Left colon (tissue), 2 donors: ENCODE measurements at places on chromosomes 3 and 15. TPM values are rescaled to one million over a fixed set of nuclear protein-coding genes. Genes with fewer than 3 reads are reported as not detected.

Gene IGSF10
- 0.89 TPM for total RNA-seq

Gene ARPP21
- 0.14 TPM for total RNA-seq

Gene TBC1D21
- not detected for total RNA-seq

Gene AVEN
- 10.3 TPM for total RNA-seq

Gene IL17RD
- 0.85 TPM for total RNA-seq

Gene CP
- 6.1 TPM for total RNA-seq

Gene ITIH4
- 2.7 TPM for total RNA-seq

- no peak for DNase-seq
Observed at GRCh38 chr15:100879061-100879463, 569 bp upstream of the ALDH1A3 start.

- DNase-seq: no peak
Observed at GRCh38 chr15:71291723-71292122, 176.5 kb downstream of the THSD4 start.

- peak; percentile 61 for DNase-seq
Observed at GRCh38 chr3:44045476-44046275, 196.0 kb upstream of the TOPAZ1 start.

- no peak for DNase-seq
Observed at GRCh38 chr3:126480206-126480605, 4.5 kb upstream of the ZXDC start.

GRCh38 chr3:42980909-42981308, 1.8 kb downstream of the GASK1A start:
- no peak for DNase-seq

- DNase-seq: no peak
Observed at GRCh38 chr3:193029800-193030199, 112.1 kb upstream of the MB21D2 start.

GRCh38 chr3:62566022-62566557, 192.7 kb upstream of the FEZF2 start:
- no peak for DNase-seq

- DNase-seq: peak; percentile 44
Observed at GRCh38 chr3:11480663-11481298, 162.9 kb downstream of the VGLL4 start.

DNA sequence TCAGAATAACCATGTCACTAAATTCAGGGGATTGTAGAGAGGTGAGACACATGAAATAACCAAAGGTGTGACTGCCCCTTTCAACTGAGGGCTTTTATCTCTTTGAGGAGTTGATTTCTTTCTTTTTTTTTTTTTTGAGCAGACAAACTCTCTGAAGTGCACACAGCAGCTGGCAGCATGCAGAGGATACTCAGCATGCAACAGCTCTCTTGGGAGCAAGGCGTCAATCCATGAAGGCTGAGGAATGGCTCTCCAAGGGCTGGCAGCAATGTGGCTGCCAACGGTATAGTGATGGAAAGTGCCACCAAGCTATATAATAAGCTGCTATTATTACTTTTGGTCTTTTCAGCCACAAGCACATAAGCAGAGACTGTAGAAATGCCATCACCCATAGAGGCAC, 226.7 kb upstream of the FEZF2 start:
- DNase-seq: no peak

DNA sequence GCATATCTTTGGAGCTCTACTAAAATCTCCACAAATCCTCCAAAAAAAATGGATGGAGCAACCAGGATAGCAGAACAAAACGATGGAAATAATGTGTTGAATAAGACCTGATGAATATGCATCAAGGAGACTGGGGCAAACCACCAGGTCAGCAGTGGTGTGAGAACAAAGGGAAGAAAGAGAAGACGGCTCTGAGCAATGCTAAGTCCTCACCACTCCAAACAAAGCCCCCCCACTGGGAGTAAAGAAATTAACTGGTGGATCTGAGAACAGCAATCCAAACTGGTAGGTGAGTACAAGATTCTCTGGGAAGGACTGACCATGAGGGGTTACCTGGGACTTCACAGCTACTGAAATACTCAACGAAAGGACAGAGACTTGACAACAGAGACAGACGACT, 977.3 kb downstream of the TBL1XR1 start:
- DNase-seq: no peak

DNA sequence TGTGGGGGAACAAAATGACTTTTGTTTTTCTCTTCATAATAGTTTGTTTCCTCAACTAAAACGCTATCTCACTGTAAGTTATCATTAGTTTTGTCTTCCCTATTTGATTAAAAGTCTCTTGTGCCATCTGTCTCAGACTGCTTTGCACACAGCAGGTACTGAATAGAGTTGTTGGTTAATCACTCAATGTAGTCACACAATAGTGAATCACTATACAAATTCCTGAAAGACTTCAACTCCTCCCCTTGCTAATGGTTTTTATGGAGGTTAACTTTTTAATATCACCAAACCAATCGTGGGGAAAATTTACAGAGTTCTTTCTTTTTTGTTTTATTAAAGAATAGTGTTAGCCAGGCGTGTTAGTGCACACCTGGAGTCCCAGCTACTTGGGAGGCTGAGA, 2.6 kb upstream of the NGLY1 start:
- DNase-seq: no peak

- no peak for DNase-seq
Observed at GRCh38 chr3:149934524-149934923, 36.2 kb downstream of the PFN2 start.

DNA sequence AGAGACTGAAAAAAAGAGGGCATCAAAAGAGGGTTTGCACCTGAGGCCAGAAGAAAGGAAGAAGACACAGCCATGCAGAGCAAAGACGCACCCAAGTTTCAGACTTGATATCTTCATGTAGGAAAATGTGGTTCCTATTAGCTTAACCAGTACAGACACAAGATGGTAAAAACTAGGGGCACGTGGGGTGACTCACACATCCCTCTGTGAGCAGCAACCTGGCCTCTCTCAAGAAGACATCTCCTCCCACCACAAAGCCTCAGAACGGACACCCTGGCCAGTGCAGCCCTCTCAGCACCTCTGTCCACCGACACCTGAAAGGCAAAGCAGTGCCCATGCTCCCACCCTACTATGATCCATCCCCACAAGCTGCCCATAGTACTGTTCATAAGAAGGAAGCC, 33.3 kb downstream of the GLB1 start:
- DNase-seq: no peak

DNA sequence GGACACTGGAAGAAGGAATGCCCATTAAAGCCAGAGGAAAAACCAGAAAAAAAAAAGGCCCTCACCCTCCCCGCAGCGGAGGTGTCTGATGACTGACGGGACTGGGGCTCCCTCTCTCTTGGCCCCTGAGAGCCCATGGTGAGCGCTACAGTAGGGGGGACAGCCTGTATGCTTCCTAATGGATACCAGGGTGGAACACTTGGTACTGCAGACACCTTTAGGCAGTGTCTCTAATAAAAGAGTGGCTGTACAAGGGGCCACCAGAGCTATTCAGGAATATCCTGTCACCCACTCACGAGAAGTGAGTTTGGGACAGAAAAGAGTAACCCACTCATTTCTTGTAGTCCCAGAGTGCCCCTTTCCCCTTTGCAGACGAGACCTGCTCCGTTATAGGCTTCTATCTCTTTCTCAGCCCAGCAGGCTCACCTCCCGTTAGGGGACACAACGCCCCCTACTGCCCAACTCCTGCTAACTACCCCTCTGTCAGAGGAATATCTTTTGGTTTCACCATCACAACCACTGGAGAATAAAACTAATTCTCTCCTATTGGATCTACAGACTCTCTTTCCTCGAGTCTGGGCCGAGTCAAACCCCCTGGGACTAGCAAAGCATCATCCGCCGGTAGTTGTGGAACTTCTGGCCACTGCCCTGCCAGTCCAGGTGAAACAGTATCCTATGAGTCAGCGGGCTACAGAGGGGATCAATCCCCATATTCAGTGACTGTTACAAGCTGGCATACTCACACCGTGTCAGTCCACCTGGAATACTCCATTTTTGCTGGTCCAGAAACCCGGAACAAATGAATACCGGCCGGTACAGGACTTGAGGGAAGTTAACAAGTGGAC, 40.8 kb downstream of the ZBTB11 start:
- DNase-seq: peak; percentile 66

DNA sequence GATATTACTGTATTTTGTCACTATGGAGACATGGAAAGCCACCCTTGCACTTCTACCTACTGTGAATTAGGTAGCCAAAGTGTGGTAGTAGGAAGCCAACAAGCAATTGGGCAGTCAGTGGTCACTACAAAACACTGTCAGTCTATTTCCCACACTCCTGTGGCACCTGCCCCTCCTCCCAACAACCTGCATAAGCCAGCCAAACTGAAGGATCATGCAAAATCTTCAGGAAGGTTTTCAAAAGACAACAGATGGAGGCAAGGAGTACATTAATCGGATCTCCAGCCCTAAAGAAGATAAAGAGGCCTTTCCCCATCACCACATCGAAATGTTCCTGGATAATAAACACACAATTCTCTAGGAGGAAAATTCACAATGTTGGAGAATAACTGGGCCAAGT, 11.9 kb downstream of the POMGNT2 start:
- DNase-seq: no peak

DNA sequence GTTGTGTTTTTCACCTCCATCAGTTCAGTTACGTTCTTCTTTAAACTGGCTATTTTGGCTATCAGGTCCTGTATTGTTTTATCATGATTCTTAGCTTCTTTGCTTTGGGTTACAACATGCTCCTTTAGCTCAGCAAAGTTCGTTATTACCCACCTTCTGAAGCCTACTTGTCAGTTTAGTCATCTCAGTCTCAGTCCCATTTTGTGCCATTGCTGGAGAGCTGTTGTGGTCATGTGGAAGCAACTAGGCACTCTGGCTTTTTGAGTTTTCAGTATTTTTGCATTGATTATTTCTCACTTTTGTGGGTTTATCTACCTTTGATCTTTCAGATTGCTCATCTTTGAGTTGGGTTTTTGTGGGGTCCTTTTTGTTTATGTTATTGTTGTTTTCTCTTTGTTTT, 151.3 kb downstream of the CFAP20DC start:
- DNase-seq: no peak
